Renal cortex interstitium (tissue), 15 donors: ENCODE measurements at places on chromosomes 7 and 10.

- DNase-seq = no peak
These were observed 105.1 kb downstream of the FAM107B start for GRCh38 chr10:14669576-14669975.

- no peak for DNase-seq
These were observed 251.6 kb upstream of the MKLN1 start for GRCh38 chr7:131076032-131076431.

DNA sequence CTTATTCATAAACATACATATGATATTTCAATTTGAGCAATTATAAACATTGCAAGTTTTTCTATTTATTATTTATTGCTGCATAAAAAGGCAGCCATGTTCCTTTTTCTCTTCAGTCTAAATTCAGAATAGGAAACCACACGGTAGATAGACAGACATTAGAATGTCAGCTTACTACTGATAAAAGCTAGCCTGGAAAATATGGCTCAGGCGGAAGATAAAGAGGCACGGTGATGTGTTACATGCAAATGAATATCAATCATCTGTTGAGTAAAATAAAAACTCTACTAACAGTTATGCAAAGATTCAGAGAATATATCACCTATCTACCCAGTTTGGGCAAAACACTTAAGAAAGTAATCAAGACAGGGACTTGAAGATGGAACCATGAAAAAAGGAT is 73.5 kb upstream of the PDSS1 start:
- DNase-seq = no peak

- peak; percentile 29 for DNase-seq
These were observed 66.9 kb upstream of the SLC25A13 start for GRCh38 chr7:96388620-96389383.

- DNase-seq = peak; percentile 23
These were observed 220.1 kb downstream of the PPP1R3A start for GRCh38 chr7:113698556-113699220.

DNA sequence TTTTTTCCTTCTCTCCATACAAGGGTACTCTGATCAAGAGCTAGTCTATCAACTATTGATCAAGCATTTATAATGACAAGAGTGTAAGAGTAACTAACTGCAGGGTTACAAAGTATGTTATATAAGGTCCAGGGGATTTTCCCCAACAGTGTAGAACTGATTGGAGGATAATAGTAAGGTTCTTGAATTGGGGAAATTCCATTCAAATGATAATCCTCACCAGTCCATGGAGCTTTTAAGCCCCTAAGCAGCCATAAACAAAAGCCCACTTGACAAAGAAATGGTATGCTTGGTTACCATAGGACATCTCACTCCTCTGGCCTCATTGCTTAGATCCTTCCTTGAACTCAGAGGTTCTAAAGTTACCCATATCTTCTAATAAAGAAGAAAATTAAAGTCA is 8.2 kb downstream of the YME1L1 start:
- DNase-seq = no peak

GRCh38 chr7:73809467-73809951 is 21.3 kb upstream of the CLDN4 start:
- no peak for DNase-seq

GRCh38 chr10:14660831-14661230 is 113.9 kb downstream of the FAM107B start:
- DNase-seq = no peak

DNA sequence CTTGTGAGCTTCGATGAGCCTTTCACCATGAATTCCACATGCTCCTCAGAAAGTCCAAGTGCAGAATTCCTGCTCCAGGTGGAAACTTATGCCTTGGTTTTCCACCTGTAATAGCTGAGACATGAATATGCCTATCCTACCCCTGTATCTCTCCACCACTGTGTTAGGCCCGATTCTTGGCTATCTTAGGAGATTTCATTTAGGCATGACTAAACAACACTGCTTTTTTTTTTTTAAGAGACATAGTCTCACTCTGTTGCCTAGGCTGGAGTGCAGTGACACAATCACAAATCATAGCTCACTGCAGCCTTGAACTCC is 57.2 kb downstream of the NCAPG2 start:
- DNase-seq = no peak

DNA sequence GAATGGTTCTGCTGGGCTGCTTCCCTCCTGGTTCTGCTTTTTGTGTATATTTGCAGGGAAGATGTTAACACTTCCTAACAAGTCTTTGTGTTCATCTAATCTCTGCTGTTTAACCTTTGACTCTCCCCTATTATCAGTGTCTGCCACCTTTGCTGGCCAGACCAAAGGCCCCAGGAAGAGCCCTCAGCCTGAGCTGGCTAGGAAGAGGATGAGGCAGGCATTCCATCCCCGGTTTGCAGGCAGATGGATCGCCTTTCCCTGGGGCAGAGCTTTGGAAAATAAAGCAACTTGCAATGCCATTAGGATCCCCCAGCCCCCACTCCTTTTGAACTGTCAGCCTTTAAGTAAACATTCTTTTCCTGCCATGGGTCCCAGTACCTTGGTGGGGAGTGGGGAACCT is 19.0 kb downstream of the DPCD start:
- no peak for DNase-seq

DNA sequence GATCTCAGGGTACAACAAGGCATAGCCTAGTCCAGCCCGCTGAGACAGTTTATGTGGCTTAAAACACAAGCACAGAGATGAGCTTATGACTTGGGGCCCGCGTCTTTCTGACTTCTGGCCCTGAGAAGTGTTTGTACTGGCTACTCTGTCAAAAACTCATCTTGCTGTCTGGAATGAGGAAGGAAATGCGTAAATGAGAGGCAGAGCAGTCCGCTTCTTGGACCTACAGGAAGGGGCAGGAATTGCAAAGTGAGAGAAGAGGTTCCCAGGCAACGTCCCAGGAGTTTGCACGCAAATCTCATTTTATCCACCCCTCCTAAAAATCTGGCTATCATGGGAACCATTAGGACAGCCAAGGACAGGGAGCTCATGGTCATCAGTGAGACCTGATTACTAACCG is 5.5 kb downstream of the ANXA11 start:
- no peak for DNase-seq

DNA sequence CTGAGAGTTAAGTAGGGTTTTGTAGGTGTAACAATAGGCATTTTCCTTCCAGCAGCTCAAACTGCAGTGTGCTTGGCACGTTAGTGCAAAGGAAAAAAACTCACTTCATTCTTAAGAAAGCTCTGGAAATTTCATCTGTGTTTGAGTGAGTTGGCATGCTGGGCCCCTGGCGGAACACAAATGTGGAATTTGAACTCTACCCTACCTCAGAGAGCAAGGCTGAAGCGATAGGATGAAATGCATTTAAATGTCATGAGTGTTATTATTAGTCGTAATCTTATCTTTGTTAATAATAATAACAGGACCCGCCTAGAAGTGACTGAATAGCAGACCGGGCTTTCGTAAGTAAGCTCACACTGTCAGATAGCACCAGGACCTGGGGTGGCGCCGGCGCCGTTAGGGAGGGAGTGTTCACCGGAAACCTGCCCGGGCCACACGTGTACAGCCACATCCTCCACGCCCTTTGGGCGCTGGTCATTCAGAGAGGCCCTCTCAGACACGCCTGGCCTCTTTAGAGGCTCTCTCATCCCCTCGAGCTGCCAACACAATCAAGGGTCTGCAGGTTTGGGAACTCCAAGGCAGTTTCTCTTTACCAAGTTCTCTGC is 63.5 kb downstream of the GRK5 start:
- no peak for DNase-seq

DNA sequence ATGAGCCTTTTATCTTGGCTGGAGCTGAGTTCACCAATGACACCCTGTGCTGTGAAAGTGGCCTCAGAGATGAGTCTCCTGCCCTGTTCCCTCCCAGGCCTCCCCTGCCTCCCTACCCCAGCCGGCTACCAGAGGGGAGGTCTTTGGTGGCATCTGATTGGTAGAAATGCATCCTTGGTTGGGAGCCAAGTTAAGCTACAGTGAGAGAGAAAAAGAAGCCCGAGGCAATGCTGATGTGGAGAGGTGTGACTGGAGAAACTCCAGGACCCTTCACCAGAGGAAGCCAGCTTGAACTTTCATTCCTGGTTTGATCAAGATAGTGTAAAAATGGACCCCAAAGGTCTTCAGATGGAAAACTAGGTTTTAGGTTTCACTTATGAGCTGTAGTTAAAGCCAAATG is 191.1 kb upstream of the TCF7L2 start:
- no peak for DNase-seq

- no peak for DNase-seq
These were observed 133.4 kb downstream of the CUL2 start for GRCh38 chr10:34956756-34957155.

- DNase-seq = no peak
These were observed 106.4 kb downstream of the CH25H start for GRCh38 chr10:89100680-89101079.

- DNase-seq = no peak
These were observed 62.6 kb upstream of the GHITM start for GRCh38 chr10:84076540-84077195.

- no peak for DNase-seq
These were observed 7.0 kb downstream of the HOXA4 start for GRCh38 chr7:27123477-27124053.

- DNase-seq = no peak
These were observed 2.2 kb downstream of the IRF5 start for GRCh38 chr7:128939861-128940410.

GRCh38 chr7:40658729-40659128 is 523.9 kb downstream of the SUGCT start:
- DNase-seq = no peak

DNA sequence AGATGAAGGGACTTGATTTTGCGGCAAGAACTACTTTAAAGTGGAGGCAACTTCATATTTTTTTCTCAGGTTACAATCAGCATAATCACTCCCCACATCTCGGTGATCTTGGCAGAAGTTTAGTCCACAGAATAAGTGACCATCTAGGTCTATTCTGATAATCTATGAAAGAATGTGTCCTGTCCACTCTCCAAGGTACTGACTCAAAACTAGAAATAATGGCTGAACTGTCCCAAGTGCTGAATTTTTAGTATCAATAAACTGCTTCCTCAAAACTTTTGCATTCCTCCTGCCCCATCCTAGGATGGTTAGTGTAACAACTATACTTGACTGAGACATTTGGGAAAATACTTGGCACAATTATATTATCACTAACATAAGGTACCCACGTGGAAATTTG is 10.9 kb upstream of the CHRM2 start:
- no peak for DNase-seq

GRCh38 chr10:3406556-3406955 is 234.0 kb upstream of the PITRM1 start:
- DNase-seq = no peak

- DNase-seq = no peak
These were observed 6.7 kb downstream of the TSC22D4 start for GRCh38 chr7:100472121-100472851.

- no peak for DNase-seq
These were observed 48.3 kb downstream of the COL17A1 start for GRCh38 chr10:104037261-104037951.

GRCh38 chr7:901388-902154 is 25.2 kb downstream of the GET4 start:
- DNase-seq = no peak

GRCh38 chr7:6423942-6424701 is 23.6 kb downstream of the DAGLB start:
- DNase-seq = no peak

GRCh38 chr10:78784546-78784945 is 284.2 kb upstream of the ZMIZ1 start:
- no peak for DNase-seq

DNA sequence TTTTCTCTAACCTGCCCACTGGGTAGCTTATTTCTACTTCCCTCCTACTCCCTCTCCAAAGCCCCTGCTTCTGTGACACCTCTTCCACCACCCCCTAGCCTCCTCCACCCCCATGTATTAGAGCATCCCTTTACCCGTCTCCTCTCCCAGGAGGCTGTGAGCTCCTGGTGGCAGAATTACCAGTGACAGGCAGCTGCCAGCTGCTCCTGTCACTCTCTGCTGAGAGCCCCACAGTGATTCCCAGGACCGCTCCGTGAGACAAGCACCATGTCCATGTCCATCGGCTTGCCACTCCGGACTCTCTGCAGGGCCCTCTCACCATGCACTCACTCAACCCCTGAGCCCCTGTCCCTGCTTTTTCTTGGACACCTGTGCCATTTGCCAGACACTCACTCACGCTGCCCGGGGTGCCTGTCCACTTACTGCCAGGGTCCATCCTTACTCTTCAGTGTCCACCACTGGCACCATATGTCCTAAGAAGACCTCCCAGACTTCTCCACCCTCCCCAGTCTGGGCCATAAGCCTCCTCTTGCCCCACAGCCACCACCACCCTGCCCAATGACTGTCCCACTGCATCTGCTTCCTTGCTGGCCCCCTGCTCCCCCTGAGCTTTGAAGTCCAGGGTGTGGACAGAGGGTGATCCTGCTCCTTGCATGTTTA is 9.8 kb downstream of the WDFY4 start:
- no peak for DNase-seq

DNA sequence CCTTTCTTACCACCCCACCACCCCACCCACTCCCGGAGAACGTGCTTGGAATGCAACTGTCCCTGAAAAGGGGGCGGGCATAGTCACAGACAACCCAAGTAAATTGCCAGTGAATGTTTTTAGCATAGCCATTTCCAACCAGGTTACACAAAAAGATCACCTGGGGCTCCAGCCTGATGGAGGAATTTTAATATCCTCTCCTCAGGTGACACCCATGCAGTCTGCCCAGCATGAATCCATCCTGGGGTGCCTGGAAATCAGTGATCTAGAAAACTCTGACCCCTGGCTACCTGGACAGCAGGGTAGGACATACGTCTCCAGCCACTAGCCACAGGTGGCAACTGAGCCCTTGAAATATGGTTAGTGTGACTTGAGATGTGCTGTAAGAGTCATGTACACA is 61.1 kb downstream of the SORBS1 start:
- no peak for DNase-seq

DNA sequence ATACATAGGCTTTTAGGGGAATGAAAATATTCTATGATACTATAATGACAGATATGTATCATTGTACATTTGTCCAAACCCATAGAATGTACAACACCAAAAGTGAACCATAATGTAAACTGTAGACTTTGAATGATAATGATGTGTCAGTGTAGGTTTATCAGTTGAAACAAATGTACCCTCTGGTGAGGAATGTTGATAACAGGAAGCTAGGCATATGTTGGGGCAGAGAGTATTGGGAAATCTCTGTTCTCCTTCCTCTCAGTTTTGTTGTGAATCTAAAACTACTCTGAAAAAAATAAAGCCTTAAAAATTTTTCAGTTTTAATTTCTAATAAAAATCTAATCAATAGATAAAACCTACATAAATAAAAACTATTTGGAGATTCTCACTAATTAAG is 36.9 kb downstream of the C1GALT1 start:
- DNase-seq = no peak
